ENCODE measurements at places on chromosomes 12 and 14.

- DNase-seq: no peak
Observed at GRCh38 chr14:73613046-73613383, 698 bp downstream of the ACOT6 start.

DNA sequence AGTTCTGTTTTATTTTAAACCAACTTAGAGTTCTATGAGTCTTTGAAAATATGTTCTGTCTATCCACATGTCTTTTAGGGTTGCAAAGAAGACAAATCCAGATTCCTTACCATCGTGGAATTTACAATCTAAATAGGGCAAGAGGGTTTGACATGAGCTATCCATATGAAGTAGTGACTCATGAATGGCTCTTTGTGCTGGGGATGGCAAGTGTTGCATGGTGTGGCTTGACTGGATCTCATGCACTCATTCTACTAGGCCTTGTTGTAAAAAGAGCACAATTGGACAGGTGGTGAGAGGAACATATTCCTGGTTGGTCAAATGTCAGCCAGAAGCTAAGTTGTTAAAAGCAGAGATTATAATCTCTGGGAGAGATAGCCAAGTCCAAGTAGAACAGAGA, 509.1 kb downstream of the DIO2 start:
- DNase-seq: no peak

DNA sequence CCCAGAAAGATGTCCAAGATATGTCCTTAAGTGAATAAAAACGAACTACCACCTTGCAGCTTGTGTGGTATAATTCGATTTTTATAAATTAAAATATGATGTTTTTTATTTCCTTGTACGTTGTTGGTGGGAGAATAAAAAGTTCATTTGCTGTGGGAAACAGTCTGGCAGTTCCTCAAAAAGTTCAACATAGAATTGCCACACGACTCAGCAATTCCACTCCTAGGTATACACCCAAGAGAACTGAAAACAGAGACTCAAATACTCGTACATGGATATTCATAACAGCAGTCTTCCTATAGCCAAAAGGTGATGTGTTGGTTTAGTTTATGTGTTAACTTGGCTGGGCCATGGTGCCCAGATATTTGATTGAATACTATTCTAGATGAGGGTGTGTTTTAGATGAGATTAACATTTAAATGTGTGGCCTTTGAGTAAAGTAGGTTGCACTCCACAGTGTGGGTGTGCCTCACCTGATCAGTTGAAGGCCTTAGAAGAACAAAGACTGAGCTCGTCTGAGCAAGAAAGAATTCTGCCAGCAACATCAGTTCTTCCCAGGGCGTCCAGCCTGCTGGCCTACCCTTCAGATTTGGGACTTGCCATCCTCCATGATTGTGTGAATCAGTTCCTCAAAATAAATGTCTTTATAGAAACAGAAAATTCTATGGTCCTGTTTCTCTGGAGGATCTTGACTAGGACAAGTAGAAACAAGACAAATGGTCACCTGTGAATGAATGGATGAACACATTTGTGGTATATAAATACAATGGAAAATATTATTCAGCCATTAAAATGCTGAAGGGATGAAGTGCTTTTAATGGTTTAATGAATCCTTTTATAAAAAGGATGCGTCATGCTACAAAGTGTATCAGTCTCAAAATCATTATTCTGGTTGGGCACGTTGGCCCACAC, 5.1 kb upstream of the DENR start:
- DNase-seq: peak; percentile 19

DNA sequence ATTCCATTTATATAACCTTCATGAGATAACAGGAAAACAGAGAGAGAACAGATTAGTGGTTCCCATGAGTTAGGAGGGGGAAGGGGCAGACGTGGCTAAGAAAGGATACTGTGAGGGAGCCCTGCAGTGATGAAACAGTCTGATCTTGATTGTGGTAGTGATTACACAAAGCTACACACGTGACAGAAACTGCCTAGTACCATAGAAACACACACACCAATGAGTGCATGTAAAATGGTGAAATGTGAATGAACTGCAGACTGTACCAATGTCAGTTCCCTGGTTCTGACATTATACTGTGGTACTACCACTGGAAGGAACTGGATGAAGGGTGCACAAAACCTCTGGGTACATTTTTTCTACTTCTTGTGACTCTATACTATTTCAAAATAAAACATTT, 36.9 kb downstream of the NRDE2 start:
- DNase-seq: peak; percentile 94

- no peak for DNase-seq
Observed at GRCh38 chr12:1984759-1985158, 19.5 kb downstream of the DCP1B start.

Data from MV-4-11 (cell line).